ENCODE measurements at places on chromosomes 3 and 15.

DNA sequence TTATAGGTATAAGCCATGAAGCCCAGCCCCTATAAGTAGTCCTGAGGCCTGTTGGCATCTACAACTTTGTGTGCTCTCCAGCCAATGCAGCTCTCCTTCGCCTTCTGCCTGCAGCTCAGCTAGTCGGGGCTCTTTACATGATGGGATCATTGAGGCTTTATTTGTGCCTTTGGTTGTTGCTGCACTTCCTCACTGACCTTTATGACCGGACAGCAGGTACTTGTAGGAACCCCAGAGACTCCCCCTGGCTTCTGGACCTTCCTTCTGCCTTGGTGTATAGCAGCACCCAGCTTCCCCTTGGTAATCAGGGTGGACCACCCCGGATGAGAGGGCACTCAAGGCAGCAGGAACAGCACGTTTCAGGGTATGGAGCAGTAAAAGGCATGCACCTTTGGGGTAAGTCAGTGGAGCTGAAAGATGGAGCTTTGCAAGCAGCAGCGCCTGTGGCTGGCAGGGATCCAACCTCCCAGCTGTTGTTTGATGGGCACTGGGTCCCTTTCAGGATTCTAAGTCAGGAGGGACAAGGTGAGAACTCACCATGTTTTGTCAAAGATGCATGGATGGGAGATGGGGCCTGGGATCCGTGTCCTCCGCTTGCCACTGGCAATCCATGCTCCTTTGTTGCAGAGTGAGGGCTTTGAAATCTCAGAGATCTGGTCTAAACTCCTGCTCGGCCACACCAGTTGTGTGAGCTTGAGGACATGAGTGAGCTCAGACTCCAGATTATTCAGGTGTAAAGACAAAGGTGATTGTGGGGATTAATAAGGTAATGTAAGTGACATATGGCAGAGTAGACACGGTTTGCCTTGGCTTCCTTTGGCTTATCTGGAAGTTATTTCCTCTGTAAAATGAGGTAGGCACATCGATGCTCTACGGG, 65.1 kb upstream of the KLF13 start:
- peak; percentile 13 for DNase-seq

DNA sequence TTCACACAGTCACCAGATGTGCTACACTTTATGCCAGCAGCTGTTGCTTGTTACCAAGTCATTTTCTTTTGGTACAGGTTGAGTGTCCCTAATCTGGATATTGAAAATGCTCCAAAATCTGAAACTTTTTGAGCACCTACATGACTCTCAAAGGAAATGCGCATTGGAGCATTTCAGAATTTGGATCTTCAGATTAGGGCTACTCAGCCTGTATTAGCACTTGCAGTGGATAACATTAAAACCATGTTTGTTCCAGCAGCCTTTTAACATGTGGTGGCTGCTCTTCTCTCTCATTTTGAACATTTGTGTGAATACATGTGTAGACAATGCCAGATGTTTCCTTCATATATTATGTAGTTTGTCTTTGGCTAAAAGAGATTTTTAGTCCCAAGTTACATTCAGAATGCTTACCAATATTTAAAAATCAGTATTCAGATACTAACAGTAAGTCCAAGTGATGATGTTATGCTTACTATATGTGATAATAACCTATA, 230.9 kb upstream of the UBE2E1 start:
- no peak for DNase-seq

DNA sequence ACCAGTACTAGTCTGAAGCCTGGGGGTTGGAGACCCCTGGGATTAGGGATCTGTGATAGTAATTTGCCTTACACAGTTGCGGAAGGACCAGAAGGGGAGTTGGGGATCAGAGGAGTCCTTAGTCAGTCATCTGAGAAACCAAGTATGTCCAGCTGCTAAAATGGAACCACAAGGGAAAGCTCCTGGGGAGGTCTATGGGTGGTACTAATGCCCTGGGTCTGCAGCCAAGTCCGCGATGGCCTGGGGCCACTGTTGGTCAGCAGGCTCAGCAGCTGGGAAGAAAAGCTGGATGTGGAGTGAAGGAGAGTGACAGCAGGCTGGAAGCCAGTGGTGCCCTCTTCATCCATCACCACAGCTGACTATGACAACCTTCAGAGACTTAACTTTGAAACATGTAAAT, 2.2 kb upstream of the ANKDD1A start:
- no peak for DNase-seq

- DNase-seq, result no peak
Measured at GRCh38 chr3:108629974-108630373, 40.5 kb downstream of the DZIP3 start.

GRCh38 chr3:98761643-98762229, 1.4 kb upstream of the ST3GAL6 start:
- DNase-seq, result no peak

DNA sequence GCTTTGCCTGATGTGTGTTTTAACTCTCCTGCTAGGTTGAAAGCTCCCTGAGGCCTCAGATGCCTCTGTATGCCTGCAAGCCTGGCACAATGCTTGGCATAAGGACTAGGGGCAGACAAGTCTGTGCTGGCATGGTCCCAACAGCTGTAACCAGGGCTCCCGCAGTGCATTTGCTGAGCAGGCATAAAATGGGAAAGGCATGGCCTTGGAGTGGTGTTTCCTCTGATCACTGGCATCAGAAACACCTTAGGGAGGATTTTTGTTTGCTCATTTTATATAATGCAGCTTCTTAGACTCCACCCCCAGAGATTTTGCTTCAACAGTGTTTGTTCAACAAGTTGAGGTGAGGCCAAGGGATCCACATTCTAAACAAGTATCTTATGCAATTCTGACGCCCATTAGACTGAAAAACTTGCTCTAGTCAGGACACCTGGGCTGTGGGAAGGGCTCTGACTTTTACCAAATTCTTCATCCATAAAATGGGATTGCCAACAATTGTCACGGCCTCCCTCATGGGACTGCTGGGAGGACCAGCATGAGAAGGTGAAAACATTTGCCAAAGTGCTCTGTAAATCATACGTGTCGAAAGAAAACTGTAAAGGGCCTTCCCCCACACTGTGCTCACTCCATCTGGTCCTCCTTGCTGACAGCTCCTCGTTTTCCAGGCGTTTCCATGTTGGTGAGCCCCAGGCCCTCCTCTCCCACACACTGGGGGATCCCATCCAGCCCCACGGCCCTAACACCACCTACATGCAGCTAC, 43.1 kb downstream of the STARD5 start:
- no peak for DNase-seq

GRCh38 chr3:57163751-57164150, 1.4 kb downstream of the IL17RD start:
- DNase-seq, result no peak

DNA sequence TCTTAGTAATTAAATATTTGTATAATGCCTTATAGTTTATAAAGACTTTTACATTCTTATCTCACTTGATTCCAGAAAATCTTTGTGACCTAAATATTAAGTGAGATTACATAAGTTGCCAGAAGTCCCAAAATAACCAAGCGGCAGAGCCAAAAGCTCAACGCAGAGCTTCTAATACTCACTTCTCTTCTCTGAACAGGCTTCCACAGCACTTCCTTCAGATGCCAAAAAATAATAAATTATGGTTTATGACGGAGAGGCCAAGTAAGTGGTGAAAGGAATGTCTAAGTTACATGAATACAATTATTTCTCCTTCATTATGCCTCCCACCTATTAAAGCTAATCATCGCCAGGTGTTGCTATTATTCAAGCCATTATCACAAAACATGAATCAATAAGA, 110.3 kb downstream of the GBE1 start:
- DNase-seq, result peak; percentile 84

GRCh38 chr3:98519351-98519750, 3.4 kb downstream of the CLDND1 start:
- DNase-seq, result no peak

DNA sequence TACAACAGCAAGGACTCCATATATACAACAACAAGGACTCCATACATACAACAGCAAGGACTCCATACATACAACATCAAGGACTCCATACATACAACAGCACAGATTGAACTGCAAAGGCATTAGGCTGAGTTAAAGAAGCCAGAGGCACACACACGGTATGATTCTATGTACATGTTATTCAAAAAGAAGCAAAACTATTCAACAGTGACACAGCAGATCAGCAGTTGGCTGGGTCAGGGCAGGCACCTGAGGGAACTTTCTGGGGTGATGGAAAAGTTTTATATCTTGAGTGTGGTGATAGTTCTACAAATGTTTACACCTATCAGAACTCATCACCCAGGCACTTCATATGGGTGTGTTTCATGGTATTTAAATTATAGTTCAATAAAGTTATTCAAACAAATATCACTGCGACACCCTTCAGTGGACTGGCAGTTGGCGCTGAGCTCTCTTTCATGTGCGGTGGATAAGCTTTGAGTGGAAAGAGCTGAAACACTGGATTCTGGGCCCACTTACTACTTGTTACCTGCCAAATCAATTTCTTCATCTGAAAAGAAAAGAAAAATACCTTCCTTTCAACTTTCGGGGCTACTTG, 28.0 kb downstream of the RFTN1 start:
- no peak for DNase-seq

GRCh38 chr3:54670201-54671000, 257.5 kb downstream of the LRTM1 start:
- DNase-seq, result peak; percentile 32

DNA sequence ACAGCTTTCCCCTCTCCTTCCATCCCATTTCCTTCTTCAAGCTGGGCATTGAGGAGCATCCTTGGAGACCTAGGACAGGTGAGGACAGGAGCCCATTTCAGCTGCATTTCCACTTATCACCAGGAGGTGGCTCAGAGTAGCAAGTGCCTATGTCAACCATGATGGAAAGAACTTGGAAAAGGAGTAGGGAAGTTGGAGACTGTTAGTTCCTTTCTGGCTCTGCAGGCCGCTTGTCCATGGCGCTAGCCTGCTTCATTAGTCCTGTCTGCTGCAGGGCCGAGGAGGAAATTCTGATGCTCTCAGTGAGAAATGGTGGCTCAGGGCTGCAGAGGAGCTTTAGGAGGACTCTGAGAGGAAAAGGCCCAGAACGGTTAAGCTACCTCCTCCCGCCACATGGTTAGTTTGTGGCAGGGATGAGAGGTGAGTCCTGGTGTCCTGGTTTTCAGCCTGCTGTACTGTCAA, 7.0 kb upstream of the CD276 start:
- peak; percentile 40 for DNase-seq

DNA sequence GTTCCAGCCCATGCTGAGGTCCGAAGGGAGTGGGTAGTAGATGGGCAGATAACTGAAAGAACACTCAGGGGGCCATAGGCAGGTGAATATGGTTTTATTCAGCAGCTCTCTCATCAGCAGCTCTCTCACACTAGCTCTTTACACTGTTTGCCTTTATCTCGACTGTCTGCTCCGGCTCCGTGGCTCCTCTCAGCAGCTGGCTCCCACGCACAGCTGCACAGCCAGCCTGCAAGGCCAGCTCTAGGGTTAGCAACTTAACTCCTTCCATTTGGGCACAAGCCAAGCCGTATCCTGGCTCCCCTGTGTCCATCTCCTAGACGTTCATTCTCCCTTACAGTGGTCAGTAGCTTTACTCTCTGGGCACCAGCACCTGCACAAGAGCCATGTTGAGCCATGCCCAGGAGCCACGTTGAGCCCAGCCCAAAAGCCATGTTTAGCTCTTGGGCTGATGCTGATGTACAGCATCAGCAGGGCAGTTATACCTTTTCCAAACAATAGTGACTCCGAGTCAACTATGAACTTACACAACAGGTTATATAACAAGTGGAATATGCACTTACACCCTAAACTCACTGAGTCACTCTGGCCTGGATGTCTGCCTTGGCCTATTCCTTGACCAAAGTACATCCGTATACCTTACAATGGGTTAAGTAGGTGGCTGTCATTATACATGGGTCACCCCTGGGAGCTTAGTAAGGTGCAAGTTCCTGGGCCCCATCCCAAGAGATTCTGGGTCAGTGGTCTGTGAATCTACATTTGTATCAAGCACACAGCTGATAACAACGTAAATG, 34.6 kb upstream of the TOPAZ1 start:
- no peak for DNase-seq

DNA sequence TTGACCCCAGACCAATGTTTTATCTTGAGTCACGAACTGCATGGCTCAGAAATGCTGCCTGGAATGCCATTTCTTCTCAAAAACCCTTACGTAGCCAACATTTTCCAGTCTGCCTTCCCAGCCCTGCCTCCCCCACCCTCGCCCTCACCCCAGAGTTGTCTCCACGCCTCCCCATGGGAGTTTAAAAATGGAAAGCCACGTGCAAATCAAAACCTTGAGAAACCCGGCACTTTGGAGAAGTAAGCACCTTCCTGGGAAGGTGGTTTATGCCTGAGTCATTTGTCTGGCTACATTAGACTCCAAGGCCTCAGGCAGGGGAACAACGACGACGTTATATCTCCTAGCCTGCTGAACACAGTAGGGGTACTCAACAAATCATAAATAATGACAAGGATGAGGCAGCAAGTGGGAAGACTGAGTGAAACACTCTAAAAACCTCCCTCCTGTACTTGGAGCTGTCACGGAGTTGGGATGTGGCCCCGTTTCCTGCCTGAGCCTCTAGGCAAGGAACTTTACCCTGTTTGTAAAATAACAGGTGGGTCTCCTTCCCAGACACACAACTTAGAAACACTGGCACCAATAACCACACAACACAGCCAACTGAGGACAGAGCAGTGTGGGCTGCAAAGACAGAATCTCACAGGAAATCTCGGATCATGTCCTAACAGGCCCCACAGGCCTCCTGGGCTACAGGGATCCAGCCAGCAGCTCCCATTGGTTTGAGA, 179.1 kb downstream of the NTRK3 start:
- DNase-seq, result no peak

DNA sequence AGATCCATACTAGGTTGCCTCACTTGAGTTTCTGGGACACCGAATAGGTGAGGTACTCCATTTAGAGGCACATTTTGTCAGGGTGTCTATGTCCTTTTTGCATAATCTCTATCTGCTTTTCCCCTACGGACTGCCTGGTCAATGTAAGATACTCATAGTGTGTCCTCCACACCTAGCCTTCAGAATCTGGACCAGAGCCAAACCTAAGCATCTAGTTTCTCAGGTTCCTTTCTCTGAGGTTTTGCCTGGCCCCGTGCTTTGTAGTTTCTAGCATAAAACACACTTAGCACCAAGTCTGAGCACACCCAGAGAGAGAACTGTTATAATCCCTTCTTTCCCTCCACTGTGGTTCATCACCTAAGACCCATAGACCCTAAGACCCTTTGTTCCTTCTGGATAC, 105.9 kb upstream of the MLF1 start:
- no peak for DNase-seq

Measured in NCI-H146 (cell line).